Tibial artery (tissue), 4 donors: ENCODE measurements at places on chromosomes 11 and 22.

GRCh38 chr11:6673523-6674218 is 9.5 kb downstream of the MRPL17 start:
- DNase-seq, result no peak

DNA sequence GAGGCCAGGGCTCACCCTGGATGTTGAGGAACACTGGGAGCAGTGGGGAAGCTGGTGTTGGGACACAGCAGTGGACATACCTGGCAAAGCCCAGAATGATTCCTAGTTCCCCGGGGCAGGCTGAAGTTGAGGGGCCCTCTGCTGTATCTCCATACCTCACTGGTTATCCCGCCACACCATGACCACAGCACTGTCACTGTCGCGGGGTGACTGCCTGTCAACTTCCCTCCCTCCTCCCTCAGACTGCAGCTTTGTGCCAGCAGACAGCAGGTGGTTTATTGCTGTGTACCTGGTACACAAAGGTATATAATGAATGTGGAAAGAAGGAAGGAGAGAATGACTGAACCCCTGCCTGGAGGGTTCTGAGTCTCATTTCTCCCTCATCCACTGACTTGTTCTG is 318.7 kb downstream of the TMEM135 start:
- DNase-seq, result no peak

DNA sequence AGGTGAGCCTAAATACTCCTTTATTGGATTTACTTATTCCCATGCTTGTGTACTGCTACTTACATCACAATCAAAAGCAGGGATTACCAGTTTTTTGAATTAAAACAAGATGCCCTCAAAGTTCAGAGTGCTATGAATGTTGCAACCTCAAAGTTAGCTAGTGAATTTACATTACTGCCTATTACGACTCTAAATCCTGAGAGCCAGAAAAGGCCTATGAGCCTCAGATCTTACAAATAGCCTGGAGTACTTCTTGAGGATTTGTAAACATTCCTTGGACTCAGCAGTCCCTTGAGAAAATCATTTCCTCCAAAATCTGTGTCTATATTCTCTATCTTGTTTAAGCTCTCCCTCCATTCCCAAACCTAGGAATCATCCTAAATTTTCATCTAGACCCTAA is 25.5 kb downstream of the CHORDC1 start:
- DNase-seq, result no peak

- no peak for DNase-seq
Observed at GRCh38 chr11:120985718-120986569, 38.0 kb upstream of the TBCEL start.

DNA sequence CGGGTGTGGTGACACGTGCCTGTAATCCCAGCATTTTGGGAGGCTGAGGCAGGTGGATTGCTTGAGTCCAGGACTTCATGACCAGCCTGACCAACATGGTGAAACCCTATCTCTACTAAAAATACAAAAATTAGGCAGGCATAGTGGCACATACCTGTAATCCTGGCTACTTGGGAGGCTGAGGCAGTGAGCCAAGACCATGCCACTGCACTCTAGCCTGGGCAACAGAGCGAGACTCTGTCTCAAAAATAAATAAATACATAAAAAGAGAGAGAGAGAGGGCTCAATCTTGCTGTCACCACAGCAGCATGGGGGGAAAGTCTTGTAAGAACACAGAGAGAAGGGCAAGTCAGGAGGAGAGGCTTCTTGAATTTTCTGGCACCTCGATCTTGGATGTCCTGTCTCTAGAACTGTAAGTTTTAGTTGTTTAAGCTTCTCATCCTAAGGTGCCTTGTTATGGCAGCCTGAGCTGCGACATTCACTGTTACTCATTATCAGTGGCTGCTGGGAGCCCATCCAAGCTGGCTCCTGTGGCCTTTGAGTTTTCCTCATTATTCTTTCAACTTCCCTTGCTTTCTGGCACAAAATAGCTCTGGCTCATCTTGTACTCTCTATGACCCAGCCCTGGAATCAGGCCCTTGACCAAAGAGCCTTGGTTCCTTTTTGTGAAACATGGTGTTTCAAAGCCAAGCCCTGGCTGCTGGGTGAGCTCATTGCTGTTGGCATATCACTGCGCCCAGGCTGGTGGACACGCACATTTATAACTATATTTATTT is 8.0 kb upstream of the PSMC3 start:
- DNase-seq, result no peak

DNA sequence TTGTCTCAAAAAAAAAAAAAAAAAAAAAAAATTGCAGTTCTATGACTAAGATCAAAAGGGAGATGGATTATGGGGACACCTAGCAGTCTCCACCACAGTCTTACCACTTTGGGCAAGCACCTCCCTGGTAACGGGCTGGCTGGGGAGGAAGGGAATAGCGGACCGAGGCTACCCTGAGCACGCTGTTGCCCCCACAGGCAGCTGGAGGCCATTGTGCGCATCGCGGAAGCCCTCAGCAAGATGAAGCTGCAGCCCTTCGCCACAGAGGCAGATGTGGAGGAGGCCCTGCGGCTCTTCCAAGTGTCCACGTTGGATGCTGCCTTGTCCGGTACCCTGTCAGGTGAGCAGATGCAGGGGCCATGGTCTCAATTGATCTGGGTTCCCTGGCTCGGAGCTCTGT is 21.2 kb downstream of the MCM5 start:
- DNase-seq, result no peak

DNA sequence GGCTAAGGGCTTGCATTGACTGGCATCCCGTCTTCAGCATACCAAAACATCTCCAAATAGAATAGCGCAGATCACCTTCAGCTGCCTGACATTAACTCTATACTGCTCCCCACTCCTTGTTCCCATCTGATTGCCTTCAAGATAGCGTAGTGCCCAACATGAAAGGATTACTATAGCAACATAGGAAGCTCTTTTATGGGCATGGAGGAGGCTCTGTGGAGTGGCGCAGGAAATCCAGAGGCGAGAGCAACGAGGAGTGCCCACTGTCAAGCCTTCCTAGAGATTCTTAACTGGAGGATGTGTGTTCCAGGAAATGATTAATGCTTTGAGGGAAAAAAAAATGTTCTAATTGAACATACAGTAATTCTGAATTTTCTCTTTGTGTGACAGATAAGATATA is 213.3 kb downstream of the CADM1 start:
- DNase-seq, result no peak

DNA sequence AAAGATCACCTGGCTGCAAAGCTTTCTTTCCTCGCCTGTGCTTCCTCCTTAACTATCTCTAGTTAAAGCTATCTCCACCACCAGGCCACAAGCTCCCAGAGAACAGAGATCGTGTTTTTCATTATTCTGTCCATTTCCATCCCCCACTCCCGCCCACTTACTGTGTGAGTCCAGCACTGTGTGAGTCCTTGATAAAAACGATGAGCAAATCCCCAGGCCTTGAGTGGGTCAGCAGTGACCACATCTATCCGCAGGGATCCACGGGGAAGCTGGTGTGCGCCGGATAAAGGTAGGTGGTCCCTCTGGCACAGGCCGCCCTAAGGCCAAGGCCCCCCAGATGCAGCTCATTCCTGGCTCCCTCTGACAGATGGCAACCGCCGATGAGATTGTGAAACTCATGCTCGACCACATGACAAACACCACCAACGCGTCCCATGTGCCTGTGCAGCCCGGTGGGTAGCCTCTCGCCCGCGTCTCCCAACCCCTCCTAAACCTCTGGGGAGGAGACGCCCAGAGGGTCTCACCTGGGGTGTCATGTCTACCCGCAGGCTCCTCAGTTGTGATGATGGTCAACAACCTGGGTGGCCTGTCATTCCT is 9.3 kb downstream of the TKFC start:
- DNase-seq, result no peak

DNA sequence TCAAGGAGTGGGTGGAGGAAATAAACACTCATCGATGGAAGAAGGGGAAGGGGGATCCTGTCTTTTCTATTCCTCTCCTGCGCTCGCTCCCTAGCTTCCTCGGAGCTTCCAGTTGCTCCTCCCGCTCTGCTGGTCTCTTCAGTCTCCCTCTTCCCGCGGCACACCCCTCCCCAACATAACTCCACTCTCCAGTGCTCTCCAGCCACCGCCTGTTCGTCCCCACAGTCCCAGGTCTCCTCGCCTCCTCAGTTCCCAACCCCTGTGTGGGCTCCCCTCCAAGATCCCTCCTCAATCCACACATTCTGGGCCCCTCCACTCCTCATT is 438 bp downstream of the ZW10 start:
- DNase-seq, result peak; percentile 36

DNA sequence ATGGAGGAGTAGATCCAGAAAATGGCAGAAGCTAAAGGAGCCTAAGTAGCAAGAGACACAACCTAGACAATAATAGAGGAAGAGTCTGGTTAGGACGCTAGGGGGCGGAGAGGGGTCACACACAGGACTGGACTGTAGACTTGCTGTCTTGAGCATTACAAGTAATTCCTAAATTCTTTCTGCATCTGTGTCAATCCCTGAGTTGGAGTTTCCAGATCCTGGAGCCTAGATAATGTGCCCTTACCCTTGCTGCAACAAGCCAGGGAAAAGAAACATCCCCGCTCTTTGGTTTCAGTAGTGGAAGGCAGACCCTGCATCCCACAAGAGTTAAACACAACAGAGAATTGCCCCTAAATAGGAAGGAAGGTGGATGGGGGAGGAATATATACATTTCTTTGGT is 14.9 kb upstream of the CCDC73 start:
- DNase-seq, result peak; percentile 65
